ENCODE measurements at places on chromosomes 6 and 20.
A peak's percentile ranks its signal among the peaks of the same experiment; 100 is the strongest.

- DNase-seq = no peak
Observed at GRCh38 chr6:131268303-131268702, 133.0 kb downstream of the AKAP7 start.

DNA sequence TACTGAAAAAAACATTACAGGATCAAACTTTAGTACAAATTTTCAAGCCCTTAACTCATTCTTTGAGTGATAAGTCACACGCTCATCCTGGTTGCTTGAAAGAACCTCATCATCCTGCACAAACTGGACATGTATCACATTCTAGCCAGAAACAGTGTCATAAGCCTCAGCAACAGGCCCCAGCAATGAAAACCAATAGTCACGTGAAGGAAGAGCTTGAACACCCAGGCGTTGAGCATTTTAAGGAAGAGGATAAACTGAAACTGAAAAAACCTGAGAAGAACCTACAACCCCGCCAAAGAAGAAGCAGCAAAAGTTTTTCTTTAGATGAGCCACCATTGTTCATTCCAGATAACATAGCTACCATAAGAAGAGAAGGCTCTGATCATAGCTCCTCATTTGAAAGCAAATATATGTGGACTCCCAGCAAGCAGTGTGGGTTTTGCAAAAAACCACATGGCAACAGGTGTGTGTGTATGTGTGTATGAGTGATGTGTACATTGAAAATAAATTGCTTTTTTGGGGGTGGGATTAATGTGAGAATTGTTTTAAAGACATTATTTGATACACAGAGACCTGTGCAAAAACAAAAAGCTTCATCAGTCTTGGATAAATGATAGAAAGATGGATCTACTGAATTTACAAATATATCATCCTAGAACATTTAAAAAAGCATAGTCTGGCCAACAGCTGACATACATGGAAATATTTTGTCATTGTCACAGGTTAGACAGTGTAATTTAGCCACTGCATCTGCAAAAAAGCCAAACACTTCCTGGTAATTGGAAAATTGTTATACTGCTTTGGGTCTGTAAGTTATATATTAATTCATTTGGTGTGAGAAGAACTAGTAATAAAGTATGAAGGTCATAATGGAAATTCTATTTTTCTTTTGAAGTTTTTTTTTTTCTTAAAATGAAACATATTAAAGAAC lies 50.1 kb downstream of the PHF3 start:
- DNase-seq = no peak

GRCh38 chr6:39048481-39049399 lies at the start of gene GLP1R:
Gene GLP1R (plus strand): TSS chr6:39048781. CDS start chr6:39048841, 60 bp downstream.
- DNase-seq = peak; percentile 42

GRCh38 chr6:136647363-136647852 lies 97.2 kb upstream of the MAP7 start:
- DNase-seq = peak; percentile 23

- DNase-seq = no peak
Observed at GRCh38 chr20:37922016-37922415, 19.1 kb downstream of the VSTM2L start.

- DNase-seq = peak; percentile 33
Observed at GRCh38 chr6:98833307-98834059, 891 bp upstream of the POU3F2 start.

DNA sequence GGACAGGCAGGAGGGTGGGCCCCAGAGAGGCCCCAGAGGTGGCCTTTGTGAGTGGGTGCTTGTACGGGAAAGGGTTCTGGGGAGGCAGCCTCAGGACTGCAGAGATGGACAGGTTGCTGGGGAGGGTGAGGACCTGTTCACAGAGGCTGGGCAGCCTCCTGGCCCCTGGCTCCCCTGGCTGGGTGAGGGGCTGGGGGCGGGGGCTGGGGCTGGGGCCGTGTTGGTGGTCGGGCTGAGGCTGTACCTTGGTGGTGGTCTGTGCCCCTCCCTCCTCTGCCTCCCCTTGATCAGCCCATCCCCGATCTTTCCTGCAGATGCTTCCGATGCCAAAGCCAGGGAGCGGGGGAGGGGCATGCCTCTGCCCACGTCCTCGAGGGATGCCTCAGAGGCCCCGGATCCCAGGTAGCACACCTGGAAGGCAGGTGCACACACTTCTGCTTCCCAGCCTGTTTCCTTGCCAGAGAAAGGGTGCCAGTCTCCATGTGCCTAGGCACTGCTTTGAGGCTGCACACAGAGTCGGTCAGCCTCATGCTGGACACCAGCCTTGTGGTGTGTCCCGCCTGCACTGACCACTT lies 4.8 kb downstream of the TCEA2 start:
- no peak for DNase-seq

GRCh38 chr6:26311385-26312095 lies 53.5 kb upstream of the BTN3A2 start:
- DNase-seq = peak; percentile 75

DNA sequence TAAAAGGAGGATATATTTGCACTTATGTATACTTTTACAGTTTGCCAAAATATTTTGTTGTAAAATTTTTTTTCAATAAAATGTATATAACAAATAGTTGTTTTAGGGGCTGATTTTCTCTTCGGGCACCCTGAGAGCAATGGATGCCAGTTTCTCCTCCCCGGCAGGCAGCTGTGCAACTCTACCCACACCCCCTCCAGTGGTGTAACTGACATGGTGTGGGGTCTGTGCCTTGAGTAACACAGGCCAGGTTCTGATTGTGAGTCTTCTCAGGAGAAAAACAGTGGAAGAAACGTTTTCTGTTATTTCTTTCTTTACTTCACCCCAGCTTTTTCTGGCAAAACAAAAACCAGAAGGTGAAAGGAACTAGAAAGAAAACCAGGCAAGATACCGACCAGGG lies 6.1 kb downstream of the FOXF2 start:
- no peak for DNase-seq

DNA sequence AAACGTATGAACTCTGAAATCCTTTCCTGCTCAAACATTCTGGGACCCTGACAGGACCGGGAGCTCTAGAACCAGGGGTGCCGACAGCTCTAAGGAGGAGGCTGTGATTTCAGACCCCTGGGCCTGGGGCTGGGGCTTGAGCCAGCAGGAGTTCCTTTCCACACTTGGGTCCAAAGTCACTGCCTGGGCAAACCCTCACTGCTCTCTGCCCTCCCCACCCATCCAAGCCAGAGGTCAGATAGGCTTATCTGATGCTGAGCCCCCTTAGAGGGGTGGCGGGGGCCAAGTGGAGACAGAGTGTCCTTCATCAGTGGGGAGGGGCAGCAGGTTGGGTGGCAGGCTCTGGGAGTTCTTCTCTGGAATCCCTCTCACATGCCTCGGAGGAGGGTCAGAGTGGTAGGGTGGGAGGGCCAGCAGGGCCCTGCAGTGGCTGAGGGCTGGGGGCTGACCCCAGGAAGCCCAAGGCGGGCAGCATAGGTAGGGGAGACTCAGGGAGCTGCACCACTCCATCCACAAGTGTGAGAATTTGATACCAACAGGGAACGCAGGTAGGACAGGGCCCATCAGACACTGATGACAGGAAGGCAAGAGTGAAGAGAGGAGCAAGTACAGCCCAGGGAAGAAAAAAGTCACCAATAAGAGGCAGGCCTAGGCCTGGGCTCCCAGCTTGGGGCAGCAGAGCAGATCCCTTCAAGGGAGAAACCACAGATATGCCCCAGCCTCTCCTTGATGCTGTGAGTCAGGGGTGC lies 121.0 kb downstream of the MRPL14 start:
- no peak for DNase-seq

- DNase-seq = no peak
Observed at GRCh38 chr20:44025756-44026155, 111.1 kb downstream of the TOX2 start.

DNA sequence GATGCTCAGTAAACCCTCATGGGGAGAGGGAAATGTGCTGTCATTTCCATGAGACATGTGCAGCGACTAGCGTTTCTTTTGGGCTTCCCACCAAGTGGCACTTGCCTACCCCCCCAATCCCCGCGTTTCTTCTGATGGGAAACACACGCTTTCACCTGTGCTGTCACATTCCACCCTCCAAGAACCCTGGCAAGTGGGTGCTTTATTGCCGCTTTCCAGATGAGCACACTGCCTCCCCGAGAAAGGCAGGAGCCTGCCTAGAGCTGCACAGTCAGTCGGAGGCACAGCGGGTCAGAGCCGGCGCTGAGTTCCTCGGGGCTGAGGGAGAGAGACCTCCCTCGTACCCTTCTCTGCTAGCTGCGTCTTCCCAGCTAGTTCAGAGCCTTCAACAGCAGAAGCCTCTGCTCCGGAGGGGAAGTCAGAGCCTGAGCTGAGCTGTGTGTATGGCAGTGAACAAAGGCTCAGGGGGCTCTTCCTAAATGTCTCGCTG lies 12.3 kb upstream of the CCDC167 start:
- DNase-seq = no peak

DNA sequence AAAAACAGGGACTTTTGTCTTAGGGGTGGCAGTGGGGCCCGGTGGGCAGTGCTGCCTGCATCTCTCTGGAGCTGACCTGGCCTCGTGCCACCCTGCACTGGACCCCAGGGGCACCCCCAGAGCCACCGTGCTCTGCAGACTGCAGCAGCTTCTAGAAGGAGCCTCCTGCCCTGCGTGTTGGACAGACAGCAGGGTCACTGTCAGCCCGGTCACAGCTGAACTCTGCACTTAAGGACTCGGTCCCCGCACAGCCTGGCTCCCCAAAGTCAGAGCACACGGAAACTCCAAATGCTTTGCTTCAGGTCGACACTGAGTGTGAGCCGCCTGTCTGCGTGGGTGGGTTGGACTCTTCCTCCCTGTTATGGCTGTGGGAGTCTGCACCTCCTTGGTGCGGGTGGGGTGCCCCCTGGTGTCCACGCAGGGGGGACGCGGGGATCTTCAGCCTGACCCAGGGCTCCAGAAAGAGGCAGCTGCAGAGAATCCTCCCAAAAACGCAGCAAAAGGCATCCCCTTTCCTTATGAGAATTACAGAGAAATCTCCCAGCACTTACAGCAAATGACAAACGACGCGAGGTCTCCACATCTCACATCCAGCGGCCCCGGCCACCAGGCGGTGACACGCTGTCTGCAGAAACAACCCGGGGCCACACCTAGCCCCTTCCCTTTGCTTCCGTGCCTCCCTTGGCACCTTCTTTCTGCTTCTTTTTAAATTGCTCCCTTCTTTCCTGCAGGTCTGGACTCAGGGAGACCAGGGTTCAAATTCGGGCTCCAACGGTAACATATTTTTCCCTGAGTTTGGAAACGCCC lies 36.3 kb upstream of the DACT2 start:
- DNase-seq = peak; percentile 88

GRCh38 chr6:74073429-74073828 lies 377.4 kb downstream of the CD109 start:
- peak; percentile 22 for DNase-seq

- DNase-seq = no peak
Observed at GRCh38 chr6:33977606-33978411, 168.1 kb downstream of the GRM4 start.

DNA sequence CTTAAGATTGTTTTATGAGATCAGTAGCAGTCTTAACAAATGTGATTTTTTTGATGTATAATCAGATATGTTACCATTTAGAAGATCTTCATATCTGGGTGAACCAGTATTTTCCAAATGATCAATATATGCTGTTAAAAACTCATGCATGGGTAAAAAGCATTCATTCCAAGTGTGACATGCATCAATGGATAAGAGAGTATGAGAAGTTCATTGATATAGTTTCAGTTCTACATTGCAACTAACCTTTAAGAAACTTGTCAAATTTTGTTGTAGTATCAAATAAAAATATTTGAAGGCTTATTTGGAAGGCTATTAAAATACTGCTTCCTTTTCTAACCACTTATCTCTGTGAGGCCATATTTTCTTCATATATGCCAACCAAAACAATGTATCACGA lies 117.7 kb downstream of the FIG4 start:
- no peak for DNase-seq

- no peak for DNase-seq
Observed at GRCh38 chr20:46833360-46833759, 61.3 kb upstream of the EYA2 start.

- no peak for DNase-seq
Observed at GRCh38 chr6:19991176-19991575, 154.0 kb downstream of the ID4 start.

DNA sequence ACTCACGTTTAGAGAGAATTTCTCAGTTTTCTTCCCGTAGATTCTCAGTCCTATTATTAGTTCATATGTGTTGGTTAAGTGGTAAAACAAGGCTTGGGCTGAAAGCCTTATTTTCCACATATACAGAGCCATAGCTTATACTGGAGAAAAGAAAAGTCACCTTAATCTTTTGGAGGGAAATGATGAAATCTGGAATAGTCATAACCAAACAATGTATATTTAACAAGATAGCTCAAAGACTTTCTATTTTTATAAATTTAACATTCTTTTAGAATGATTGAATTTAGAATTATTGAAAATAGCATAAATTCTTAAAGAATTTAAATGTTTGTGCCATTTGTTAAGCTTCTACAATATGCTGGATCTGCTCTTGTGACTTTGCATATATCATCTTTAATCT lies 85.8 kb downstream of the CDKAL1 start:
- no peak for DNase-seq

DNA sequence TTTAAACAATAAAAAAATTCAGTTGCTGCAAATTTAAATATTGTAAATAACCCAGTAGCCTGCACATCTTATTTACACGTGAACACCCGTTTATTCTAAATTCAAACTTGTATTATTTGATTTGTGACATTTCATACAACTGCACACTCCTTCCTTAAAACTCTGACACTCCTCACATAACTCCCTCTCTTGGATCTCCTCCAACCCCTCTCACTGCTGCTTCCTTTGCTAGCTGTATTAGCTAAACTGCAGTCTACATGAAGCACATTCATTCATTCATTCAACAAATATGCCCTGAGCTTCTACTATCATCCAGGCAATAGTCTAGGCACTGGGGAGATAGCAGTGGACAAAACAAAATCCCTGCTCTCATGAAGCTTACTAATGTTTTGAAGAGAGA lies 47.0 kb downstream of the FBXL4 start:
- DNase-seq = no peak

DNA sequence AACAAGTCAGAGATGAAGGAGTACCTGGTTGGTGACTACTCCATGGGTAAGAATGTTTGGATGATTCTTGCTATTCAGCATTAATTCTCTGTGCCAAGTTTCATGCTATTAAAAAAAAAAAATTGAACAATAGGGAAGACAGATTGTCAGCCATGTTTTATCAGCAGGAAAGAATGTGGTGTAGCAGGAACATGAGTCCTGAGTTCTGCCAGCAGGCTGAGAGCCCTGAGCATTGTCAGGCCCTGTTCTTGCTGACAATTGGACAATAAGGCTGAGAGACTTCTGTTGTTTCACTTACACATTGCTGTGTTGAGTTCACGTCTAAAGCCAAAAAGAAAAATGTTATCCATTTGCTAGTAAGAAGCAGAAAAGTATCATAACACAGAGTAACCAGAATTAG lies 70.4 kb upstream of the SMIM28 start:
- DNase-seq = no peak

DNA sequence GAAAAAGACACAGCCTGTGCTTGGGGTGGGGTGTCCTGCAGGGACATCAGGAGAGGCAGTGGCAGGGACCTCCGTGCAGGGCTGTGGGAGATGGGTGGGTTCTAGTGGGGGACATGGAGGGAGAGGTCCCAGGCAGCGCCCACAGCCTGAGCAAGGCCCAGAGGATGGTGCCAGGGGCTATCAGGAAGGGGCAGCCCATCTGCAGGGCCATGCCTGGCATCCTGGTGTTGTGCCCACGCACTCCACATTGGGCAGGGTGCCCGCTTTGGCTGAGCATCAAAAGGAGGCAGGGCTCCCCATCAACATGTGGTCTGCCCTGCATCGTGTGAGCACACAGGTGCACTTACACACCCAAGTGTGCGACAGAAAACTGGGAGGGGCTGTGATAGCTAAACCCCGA lies 184.3 kb upstream of the SNX9 start:
- no peak for DNase-seq
